ENCODE measurements at places on chromosomes 16 and 17.

DNA sequence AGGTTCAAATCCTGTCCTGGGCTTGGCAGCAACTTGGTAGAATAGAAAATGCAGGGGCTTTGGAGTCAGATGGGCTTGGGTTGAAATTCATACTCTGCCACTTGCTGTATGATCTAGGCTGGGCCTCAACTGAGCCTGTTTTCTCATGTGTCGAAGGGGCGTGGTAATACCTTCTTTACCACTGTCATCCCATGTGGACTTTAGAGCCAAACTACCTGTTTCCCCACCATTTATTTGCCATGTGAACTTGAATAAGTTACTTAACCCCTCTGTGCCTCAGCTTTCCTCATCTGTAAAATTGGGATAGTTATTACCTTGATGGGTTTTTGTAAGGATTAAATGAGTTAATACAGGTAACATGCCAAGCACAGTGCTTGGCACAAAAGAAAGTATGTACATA is 106.0 kb downstream of the COPRS start:
- no peak for DNase-seq

GRCh38 chr17:78972507-78973105 is 7.1 kb downstream of the LGALS3BP start:
- no peak for DNase-seq

DNA sequence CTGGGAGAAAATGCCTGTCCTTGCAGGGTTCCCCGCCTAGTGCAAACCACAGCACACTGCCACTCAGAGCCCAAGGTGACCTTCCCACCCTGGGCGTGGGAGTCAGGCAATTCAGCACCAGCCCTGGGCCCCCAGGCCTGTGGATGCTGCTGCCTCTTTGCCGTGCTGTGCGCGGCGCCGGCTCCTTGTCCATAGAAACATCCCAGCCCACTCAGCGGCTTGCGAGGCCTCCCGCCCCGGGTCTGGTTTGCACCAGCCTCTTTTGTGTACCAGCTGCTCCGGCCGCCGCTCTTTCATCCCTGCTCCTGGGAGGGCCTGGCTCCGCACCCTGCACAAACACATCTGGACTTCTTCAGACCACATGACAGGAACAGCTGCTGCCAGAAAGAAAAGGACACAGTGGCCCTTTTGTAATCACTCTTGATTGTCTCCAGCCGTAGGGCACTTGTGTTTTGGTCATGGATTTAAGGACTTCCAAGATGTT is 75.4 kb upstream of the SDK2 start:
- DNase-seq: no peak

GRCh38 chr16:10282367-10282766 is 100.1 kb upstream of the GRIN2A start:
- DNase-seq: no peak

GRCh38 chr17:67027031-67027628 is 17.2 kb upstream of the CACNG1 start:
- no peak for DNase-seq

- DNase-seq: no peak
Observed at GRCh38 chr16:79723583-79724168, 123.1 kb upstream of the MAF start.

DNA sequence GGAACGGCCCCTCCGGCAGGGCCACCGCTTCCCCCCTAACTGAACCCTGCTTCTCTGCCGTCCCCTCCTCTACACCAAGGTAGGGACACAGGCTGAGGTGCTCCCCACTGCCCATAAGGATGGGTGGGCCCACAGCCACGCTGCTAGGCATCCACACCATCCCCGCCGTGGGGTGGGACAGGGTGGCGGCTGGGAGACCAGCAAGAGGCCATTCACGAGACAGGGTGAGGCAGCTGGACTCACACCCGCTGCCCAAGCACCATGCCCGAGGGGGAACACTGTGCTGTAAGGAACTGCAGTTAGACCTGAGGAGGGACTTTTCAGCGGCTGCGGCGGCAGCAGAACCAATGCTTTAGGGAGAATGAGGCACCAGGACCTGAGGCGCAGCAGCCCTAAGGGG is 47.5 kb upstream of the RRN3 start:
- DNase-seq: no peak

GRCh38 chr17:6305613-6306360 is 129.1 kb downstream of the AIPL1 start:
- no peak for DNase-seq
